Cardiac ventricle fibroblast (primary cell): ENCODE measurements at places on chromosomes 13 and 19. TPM values are rescaled to one million over a fixed set of nuclear protein-coding genes. Genes with fewer than 3 reads are reported as not detected.

Gene PGPEP1
- 6.6 and 14.5 TPM in 2 replicates for total RNA-seq

Gene NCR1
- total RNA-seq, result not detected in 2 replicates

Gene CYP4F3
- total RNA-seq, result not detected in 2 replicates

Gene ADPRHL1
- 0.75 and 2.7 TPM in 2 replicates for total RNA-seq

Gene TEX26
- total RNA-seq, result not detected in 2 replicates

Gene MAP2K7
- 6.8 and 8.5 TPM in 2 replicates for total RNA-seq
